ENCODE measurements at places on chromosomes 11 and 22.

GRCh38 chr11:100878474-100878873 lies 191.4 kb downstream of the ARHGAP42 start:
- no peak for DNase-seq

- DNase-seq: no peak
Observed at GRCh38 chr11:6565325-6565724, 38.1 kb downstream of the RRP8 start.

- DNase-seq: no peak
Observed at GRCh38 chr11:289712-290620, 1.0 kb downstream of the PGGHG start.

DNA sequence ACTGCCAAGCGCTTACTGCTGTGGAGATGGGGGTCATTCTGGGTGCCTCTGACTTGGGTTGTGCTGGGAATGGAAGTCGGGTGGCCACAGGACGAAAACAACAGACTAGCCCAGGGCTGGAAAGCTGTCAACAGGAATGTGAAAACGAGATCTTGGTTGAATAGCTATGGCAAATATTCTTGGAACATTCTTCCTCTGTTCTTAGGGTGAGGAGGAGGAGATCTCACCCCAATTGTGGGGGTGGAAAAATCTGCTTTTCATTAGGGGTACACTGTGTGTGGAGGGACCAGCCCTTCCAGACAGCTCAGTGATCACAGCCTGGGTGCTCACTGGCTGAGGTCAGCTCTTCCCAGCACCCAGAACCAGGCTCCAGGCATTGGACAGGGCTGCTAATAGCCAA lies 52.0 kb upstream of the PRSS23 start:
- no peak for DNase-seq

- no peak for DNase-seq
Observed at GRCh38 chr22:29342177-29342576, 26.7 kb upstream of the RASL10A start.

DNA sequence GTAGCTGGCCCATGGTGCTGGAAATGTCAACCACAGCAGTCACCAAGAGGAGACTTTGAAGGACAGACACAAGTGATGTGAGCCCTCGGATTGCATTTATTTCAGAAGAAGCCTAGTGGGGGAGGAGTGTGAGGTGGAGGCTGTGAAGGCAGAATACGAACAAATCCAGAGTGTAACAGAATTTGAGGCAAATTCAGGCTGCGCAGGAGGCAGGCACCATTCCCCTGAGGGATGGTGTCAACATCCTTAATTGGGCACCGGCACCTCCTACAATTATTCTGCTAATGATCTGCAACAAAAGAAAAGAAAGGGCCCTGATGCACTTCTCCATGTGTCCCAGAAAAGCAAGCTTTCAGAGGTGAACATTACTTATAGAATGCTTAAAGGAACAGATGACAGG lies 32.2 kb downstream of the CWC15 start:
- no peak for DNase-seq

DNA sequence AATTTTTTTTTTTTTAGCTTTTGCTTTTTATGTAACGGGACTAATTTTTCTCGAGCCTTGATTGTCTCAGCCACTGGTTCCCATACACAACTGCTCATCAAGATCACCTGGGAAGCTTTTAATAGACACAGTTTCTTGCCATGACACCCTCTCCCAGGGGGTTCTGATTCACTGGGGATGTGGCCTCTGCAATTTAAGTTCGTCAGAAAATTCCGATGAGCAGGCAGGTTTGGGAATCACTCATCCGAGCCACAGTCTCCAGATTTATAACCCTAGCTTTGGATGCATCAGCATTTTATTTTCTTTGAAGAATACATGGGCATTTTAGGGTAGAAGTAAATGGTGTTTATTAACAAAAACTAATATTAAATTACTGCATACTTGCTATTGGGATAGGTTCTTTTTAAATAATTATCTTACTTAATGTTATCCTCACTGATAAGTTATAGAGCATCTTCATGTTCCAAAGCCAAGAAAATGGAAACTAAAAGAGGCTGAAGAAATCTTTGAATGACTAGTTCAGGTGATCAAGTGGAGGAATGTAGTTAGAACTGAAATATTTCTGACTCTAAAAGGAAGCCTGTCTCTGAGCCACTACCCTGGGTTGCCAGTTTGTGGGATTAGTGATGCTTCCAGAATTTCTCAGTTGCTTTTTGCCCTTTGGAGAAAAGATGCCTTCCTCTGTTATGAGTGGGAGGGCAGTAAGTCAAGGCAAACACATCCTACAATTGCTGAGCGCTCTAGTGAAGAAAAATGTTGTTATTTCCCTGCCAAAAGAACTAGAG lies 319.0 kb downstream of the DDX10 start:
- DNase-seq: no peak

- no peak for DNase-seq
Observed at GRCh38 chr11:64321533-64321932, 3.6 kb downstream of the PRDX5 start.

- DNase-seq: no peak
Observed at GRCh38 chr11:13288375-13289029, 10.9 kb downstream of the BMAL1 start.

DNA sequence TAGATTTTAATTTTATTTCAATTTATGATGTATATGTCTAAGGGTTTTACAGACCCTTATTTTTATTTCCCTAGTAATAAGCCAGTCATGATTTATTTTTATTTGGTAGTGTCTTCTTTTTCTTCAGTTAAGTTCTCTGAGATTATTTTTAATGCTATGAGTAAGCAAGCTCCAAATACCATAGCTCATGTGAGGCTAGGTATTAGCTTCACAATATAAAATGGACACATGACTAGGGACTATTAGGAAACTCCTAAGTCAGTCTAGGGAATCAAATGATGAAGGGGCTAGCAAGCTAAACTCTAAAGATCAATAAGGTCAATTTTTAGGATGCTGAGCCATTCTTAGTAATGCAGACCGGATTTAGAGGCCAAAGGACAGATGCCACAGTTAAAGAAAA lies 45.9 kb downstream of the CKAP5 start:
- no peak for DNase-seq

DNA sequence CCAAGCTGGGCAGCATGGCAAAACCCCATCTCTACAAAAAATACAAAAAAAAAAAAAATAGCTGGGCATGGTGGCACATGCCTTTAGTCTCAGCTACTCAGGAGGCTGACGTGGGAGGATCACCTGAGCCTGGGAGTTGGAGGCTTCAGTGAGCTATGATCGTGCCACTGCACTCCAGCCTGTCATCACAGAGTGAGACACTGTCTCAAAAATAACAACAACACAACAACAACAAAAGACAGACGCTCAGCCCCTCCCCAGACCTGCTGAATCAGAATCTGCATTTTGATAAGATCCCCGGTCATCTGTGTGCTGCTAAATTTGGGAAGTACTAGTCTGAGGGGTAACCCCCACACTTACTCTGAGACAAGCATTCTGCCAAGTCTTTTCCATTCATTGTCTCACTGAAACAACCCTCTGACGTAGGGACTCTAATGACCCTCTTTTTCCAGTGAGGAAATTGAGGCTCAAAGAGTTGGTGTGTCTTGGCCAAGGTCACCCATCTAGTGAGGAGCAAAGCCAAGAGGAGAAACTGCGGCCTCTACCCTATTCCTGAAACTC lies 7.5 kb downstream of the NEFH start:
- DNase-seq: no peak
